H9 (cell line): ENCODE measurements at places on chromosomes 5 and 9.

DNA sequence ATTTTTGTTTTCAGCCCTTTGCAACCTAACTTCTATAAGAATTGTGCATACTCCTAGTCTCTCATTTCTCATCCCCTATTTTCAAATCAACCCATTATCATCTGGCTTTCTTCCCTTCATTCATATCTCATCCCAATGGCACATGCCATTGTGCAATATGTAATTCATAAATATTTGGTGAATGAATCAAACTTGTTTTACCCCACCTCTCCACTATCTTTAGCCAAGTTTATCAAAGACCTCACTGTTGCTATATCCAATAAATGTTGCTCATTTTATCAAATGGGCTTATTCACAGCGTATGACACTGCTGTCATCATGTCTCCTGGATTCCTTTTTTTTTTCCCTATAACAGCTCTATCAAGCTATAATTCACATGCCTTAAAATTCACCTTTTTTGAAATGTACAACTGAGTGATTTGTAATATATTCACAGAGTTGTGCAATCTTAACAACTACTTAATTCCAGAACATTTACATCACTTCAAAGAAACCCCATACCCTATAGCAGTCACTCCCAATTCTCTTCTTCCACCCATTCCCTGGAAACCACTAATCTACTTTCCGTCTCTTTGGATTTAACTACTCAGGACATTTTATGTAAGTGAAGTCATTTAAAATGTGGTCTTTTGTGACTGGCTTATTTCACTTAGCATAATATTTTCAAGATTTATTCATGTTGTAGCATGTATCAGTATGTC, 214.4 kb upstream of the PAPPA start:
- DNase-seq = no peak

GRCh38 chr9:129166623-129167557, 11.2 kb downstream of the IER5L start:
- peak; percentile 86 for DNase-seq

- no peak for DNase-seq
Measured at GRCh38 chr9:113648048-113648447, 184.5 kb downstream of the RGS3 start.

DNA sequence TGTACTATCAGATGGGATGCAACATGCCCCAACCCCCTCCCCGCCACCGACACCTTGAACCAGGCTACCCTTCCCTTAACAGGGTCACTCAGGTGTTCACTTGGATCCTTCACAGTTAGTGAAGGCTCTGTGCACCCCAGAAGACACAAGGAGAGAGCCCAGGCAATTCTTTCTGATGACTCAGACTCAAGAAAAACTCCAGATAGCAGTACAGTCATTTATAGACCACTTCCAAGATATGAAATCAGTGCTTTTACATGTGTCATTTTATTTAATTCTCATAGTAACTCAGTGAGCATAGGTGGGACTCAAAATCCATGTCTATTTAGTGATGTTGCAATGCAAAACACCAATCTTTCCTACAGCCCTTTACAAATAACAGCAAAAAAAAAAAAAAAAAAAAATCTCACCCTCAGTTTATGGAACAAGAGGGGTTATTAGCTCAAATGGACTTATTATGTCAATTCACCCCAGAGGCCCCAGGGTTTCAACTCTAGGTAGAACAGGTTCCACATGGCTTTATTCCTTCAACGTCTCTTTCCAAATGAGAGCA, 71.9 kb downstream of the FOXD1 start:
- no peak for DNase-seq

- DNase-seq = no peak
Measured at GRCh38 chr5:142426129-142427014, 101.6 kb upstream of the SPRY4 start.

GRCh38 chr9:116958881-116959280, 271.8 kb downstream of the TRIM32 start:
- DNase-seq = no peak

- peak; percentile 66 for DNase-seq
Measured at GRCh38 chr9:131698618-131698985, 41.3 kb downstream of the RAPGEF1 start.

DNA sequence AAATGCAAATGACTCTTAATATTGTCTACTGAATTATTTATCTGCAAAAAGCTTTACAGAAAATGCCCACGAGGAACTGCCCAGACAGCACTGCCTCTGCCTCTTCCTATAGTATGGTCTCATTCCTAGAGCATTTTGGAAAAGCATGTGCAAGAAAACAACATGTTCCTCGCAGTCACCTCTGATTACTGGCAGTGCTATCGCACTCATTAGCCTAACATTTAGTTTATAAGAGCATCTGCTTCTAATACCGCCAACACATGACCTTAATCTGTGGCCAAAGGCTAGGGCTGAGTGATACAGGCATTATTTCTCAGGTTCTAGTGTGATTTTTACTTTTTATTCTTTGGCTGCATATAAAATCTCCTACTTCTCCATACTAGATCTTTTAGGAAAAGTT, 259.2 kb downstream of the FBXL17 start:
- no peak for DNase-seq

DNA sequence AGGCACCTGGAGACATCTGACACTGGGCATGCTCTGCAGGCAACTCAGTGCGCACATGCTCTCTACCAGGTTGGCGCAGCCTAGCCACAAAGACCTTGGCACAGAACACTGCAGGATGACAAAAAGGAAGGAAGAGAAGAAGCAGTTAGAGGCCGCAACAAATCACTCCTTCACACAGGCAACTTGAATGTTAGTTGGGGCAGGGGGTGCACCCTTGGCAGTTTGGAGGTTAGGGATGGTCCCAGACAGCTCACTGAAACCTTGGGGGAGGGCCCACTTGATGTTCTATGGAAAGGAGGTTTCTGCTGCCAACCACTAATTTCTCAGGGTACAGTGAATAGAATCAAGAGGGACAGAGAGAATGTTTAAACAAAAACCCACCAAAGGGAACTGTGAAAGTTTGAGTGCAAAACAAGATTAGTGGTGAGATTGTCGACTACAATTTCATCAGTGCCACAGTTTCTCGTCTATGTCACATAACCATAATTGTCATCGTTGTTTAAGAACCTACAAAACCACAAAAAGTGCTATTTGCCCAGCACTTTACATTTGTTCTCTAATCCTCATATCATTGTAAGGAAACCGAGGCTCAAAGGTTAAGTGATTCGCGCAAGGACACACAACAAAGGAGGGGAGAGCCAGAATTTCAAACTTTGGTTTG, 48.7 kb downstream of the FBXW11 start:
- DNase-seq = no peak

GRCh38 chr9:37029776-37030610, 4.1 kb downstream of the PAX5 start:
- peak; percentile 46 for DNase-seq

- DNase-seq = no peak
Measured at GRCh38 chr5:132772291-132773070, 4.6 kb downstream of the SEPTIN8 start.

- DNase-seq = no peak
Measured at GRCh38 chr5:34502581-34502980, 153.5 kb upstream of the RAI14 start.

- no peak for DNase-seq
Measured at GRCh38 chr9:136798708-136799078, 2.6 kb downstream of the CCDC183 start.

- DNase-seq = no peak
Measured at GRCh38 chr9:86741311-86742208, 205.7 kb downstream of the GAS1 start.

DNA sequence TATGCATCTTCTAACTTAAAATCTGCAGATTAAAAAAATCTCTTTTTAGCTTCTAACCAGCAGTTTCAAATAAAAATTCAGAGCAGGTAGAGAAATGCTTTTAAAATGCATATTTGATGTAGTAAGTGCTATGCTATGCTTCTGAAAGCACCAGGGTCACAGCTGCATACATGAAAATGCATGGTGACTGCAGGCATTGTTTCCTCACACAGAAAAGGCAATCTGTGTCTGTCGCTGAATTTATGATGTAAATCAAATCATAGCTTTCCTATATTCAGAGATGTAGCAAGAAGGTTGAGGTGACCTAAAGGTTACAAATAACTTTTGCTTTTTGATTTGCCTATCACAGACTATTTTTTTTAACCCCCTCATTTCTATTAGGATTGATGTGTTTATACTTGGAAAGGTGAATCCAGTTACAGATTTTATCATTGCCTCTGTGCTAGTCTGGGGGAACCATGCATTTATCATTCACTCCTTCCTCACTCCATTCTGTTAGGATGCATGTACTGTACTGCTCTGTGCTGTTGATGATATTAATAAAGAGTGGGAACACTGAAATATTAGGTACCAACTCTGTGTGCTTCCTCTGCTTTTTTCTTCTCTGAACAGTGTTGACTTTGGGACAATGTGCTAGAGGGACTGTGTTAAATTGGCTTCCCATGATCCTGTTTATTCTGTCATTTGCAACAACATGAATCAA, 65.6 kb downstream of the FOCAD start:
- DNase-seq = no peak

DNA sequence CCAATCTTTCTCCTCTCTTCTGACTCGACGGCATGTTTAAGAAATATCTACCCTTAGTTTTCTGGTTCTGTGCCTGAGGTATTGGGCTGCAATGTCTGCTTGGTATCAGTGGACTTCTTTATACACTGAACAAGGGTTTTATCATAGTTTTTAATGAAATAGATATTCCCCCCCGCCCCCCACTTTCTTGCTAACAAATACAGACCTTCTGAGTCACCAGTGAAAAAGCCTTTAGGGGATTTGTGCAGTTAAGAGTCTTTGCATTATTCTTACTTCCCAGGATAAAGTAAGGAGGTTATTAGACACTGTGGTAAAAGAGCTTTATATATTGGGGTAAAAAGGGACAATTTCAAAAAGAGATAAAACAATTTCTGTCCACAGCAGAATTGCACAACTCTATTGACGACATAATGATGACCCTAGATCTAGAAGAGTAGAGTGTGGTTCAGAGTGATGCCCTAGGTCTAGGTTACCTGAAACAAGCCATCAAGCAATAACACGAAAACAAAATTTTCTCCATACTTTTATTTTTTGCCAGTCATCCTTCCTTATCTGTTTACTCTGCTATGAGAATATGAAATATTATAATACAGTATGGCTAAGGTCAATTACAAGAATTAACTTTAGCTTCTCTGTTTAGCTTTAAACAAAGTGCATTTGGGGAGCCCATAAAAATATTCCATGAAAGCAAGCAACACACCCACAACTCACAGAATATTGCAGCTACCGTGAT, 110.7 kb downstream of the PLK2 start:
- no peak for DNase-seq

GRCh38 chr5:951940-952596, 56.5 kb upstream of the NKD2 start:
- DNase-seq = no peak

DNA sequence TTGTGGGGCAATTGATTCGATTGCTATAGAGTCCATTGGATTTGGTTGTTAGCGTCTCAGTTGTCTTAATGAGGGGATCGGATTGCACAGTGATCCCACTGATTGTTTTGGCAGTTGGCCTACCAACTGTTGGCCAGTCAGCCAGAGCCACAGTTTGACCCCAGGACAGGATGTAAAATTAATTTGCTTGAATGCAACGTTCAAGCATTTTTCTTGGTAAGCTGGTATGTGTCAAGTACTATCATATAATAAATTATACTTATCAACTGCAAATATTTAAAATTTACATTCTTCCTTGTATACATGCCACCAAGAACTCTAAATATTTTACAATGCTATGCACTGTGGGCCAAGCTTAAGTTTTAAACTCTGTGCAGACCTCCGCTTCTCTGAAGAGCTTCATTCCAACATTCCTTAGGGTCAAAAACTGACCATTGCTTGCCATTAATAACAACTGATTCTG, 80.4 kb upstream of the OSMR start:
- no peak for DNase-seq

- DNase-seq = no peak
Measured at GRCh38 chr9:88319936-88320747, 68.1 kb upstream of the SPIN1 start.

- no peak for DNase-seq
Measured at GRCh38 chr5:33801292-33801691, 90.5 kb downstream of the ADAMTS12 start.

DNA sequence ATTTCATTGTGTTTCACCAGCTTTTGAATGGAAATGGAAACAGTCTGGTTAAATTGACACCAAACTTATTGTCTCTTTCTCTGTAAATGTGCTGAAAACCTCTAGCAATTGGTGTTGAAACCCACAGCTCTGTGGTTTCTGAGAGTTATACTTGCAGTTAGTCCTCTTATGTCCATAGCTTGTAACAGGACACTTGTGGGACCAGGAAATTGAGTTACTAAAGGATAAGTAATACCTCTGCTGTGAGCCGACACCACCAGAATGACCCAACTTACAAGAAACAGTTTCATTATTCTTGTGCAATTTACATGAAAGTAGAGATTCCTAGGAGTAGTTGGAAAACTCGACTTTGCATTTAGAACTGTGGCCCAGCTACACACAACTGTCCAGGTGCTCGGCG, 191.5 kb downstream of the CFAP90 start:
- DNase-seq = no peak
